EH (cell line): ENCODE measurements at places on chromosomes 4 and X.
A peak's percentile ranks its signal among the peaks of the same experiment; 100 is the strongest.

GRCh38 chrX:55486736-55487135, 2.9 kb downstream of the USP51 start:
- DNase-seq = peak; percentile 37

DNA sequence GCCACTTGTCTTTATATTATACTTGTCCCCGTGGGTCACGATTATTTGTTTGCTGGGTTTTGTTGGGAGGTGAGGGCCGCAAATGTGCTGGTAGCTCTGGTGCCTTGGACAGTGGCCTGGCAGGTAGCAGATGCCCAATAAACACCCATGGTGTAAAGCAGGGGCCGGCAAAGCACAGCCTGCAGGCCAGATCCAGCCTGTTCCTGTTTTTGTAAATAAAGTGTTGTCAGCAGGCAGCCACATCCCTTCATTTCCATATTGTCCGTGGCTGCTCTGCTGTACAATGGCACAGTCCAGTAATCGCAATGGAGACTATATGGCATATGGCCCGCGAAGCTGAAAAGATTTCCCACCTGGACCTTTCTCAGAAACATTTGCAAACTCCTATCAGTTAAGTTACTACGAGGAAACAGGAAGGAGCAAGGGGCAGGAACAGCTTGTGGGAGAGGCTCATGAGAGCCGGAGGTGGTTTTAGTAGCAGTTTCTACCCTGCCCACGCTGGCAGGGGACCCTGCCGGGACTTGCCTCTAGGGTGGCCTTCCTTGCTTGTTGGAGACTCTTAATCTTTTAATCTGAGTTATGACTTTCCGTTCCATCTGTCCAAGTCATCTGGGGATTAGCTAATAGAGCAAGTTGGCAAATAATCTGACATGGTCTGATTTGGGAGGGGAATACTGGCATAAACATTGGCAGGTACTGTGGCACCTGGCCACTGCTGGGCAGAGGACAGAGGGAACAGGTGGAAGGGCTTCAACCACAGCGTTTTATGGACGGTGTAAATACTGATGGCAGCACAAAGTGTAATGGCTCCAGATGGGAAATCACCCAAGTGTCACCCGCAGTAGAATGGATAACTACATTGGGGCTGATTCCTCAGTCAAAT, 19.6 kb downstream of the CLCN4 start:
- DNase-seq = no peak

DNA sequence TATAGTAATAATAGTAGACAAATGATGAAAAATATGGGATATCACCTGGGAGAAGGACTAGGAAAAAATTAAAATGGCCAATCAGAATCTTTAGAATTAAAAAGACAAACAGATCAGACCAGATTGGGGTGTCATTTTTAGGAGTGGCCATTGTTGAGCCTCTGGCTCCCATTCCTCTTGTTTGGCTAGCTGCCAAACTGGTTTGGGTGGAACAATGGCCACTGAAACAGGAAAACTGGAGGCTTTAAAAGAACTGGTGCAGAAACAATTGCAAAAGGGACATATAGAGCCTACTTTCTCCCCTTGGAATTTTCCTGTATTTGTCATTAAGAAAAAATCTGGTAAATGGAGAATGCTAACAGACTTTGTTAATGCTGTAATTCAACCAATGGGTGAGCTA, 294.8 kb upstream of the DKK2 start:
- DNase-seq = no peak

DNA sequence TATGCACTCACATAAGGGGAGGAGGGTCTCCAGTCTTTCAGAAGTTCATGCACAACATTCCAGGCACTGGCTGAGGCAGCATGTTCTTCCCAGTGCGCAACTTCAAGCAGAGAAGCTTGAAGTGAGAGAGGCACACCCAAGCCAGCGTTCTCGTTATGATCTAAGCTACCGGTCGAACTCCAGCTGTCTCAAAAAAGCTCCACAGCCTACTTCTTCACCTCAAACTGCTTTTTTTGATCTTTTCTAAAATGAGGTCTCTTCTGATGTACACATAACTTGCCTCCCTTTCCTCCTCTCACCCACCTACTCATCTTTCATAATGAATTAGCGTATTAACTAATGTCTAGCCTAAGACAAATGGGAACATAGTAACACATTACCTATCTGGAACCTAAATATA, 25.3 kb downstream of the GPC4 start:
- no peak for DNase-seq

DNA sequence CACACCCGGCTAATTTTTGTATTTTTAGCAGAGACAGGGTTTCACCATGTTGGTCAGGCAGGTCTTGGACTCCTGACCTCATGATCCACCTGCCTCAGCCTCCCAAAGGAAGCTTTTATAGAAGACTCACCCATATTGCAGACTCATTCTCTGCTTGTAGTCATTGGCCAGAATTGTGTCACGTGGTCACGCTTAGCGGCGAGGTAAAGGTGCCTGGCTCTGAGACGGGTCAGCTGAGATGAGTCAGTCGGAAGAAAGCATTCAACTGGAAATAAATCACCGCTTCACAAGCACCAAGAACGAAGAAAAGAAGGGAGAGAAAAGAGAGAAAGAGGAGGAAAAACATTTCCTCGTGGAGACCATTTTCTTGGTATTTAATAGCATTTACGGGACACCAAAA, 218.8 kb upstream of the NOCT start:
- no peak for DNase-seq

DNA sequence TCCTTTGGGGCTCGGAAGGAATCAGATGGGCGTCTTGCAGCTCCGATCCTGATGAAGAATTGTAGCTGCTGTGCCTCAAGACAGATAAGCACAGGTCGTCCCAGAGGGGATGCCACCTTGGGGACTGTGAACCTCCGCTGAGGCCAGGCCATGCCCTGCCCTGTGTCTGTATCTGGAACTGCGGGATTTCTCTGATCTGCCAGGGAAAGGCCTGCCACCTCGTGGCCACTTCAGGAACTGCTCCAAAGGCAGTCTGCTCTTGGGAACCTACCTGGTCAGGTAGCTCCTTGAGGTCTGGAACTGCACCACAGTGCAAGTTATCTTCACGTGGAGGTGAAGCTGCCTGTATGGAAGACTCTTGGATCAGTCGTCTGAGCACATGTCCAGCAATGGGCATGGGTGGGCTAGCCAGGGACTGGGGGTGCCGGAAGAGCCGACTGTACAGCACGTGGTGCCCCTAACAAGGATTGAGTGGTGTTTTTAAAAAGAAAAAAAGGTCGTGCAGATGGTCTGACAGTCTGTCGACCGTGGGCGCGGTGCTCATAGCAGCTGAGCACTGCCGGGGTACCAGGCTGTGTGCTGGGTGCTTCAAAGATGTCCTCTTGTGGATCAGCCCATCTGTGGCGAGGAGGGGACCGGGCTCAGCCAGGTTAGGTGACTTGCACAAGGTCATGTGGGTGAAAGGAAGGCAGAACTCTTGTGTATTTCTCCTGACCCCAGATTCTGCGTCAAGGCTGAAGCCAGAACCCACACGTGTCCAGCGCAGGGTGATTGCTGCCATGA, 3.1 kb upstream of the GRPEL1 start:
- DNase-seq = peak; percentile 72

GRCh38 chr4:61924131-61924530, 724.0 kb downstream of the ADGRL3 start:
- no peak for DNase-seq

GRCh38 chr4:91298156-91298700, 1005.5 kb upstream of the GRID2 start:
- DNase-seq = no peak
